Activated CD4-positive, alpha-beta T cell treated with anti-CD3 and anti-CD28 coated beads, Interleukin-10, Interleukin-2, amounts not matched to agents 100 ng/mL and 50 ng/mL, durations not matched to agents 16 hours and 8 hours (primary cell): ENCODE measurements at places on chromosomes 4 and X.

DNA sequence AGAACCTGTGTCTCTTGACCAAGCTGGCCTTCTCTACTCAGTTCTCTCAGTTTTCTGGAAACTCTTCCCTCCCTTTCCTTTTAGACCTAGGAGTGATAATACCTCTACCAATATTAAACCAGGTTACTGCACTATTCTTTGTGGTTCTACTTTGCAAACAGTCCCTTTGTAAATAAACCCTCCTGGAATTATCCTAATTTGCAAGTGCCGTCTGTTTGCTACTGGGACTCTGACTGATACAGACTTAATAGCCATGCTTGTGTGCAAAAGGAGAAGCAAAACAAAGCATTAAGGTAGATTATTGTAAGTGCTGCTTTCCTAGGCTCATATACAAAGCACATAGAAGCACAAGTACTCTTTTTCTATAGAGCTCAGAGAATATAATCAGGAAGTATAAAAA is 507.0 kb downstream of the INPP4B start:
- no peak for DNase-seq

- DNase-seq: no peak
Observed at GRCh38 chrX:24423960-24424359, 41.1 kb upstream of the PDK3 start.

GRCh38 chrX:3674881-3675280 is 38.6 kb downstream of the PRKX start:
- DNase-seq: no peak

- DNase-seq: no peak
Observed at GRCh38 chr4:169348541-169348940, 77.8 kb upstream of the SH3RF1 start.

DNA sequence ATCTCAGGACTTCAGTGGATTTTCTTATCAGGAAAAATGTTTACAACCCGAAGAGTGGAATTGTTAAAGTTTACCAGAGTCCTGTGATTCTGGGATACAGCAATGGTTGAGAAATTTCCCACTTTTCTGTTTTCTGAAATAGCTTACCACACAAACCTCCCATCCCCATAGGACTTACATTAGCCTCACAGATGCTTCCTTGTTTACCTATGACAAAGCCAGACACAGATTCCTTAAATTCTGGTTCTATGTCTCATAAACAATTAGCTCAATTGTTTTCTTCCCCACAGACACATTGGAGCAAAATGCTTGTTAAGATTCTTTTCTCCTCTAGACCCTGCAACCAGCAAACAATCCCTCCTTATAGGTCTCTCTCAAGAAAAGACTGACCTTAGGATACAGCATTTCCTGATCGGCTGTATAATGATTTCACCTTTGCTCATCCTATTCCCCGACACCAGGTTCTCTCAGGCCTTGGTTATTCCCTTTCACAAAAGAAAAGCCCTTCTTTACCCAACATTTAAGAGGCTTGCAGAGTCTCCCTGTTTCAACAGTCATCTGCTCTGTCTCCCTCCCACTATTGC is 886.2 kb downstream of the ARAP2 start:
- no peak for DNase-seq

- DNase-seq: no peak
Observed at GRCh38 chr4:159434114-159434870, 331.4 kb downstream of the RAPGEF2 start.
